ENCODE measurements at places on chromosomes 16 and 17.

GRCh38 chr17:77054936-77055335 lies 85.8 kb upstream of the SEC14L1 start:
- DNase-seq, result no peak

GRCh38 chr16:87054856-87055255 lies 262.3 kb downstream of the C16orf95 start:
- DNase-seq, result no peak

DNA sequence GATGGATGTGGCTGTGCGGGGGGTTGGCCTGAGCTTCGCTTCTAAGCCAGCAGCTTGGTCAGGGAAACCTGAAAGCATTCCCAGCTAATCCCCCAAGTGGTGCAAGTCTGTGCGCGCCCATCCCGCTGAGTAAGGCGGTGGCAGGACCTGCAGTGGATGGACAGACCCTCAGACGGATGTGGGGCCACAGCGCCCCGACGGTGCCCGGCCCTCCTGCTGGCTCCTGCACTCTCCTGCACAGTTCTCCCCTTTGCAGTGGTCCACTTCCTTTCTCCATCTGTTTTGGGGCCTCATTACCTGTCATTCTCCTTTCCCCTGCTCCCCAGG lies 2.3 kb downstream of the ATP2A1 start:
- no peak for DNase-seq

DNA sequence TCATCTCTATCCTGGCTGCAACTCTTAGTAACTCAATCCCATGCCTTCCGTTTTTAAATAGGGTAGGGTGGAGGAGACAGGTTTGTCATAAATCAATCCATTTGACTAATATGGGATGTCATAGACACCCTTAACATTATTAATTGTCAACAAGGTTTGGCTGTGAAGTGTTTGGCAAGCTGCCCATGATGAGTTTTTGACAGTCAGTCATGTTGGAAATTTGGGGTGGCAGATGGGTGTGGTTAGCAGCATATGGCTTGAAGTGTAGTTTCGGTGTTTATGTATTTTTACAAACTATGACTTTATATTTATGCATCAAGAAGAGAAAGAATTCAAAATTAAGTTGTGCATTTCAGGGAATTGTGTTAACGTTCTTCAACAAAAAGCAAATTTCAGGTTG lies 221.8 kb upstream of the CDH5 start:
- DNase-seq, result no peak

DNA sequence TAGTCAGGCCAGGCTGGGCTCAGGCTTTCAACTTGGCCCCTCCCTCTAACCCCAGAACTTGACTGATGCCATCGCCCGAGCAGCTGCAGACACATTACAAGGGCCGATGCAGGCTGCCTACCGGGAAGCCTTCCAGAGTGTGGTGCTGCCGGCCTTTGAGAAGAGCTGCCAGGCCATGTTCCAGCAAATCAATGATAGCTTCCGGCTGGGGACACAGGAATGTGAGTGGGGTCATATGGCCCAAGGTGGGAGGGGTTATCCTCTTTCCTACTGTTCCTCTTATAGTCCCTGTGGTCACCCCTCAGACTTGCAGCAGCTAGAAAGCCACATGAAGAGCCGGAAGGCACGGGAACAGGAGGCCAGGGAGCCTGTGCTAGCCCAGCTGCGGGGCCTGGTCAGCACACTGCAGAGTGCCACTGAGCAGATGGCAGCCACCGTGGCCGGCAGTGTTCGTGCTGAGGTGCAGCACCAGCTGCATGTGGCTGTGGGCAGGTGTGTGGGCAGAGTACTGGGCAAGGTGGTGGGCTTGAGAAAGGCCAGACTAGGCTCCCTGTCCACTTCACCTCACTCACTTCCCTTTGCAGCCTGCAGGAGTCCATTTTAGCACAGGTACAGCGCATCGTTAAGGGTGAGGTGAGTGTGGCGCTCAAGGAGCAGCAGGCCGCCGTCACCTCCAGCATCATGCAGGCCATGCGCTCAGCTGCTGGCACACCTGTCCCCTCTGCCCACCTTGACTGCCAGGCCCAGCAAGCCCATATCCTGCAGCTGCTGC lies 2.1 kb upstream of the NRN1L start:
- DNase-seq, result no peak

DNA sequence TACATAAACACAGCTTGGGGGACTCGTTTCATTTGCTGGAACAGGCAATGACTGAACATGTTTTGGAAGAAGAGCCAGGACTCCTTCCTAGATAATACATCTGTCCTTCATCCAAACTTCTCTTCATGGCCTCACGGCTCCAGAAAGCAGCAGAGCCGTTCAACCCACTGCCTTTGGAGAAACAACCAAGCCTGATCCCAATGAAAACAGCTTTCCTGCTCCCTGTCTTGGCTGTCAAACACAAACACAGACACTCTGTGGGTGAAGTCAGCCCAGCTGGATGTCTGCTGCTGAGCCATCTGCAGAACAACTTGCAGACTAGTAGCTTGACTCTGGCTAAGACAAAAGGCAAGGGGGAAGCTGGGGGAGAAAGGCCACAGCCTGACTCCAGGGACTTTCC lies 345.1 kb upstream of the PSMD7 start:
- DNase-seq, result no peak

GRCh38 chr16:78607465-78607864 lies 508.0 kb downstream of the WWOX start:
- no peak for DNase-seq

GRCh38 chr17:35918665-35919064 lies 11.9 kb downstream of the RDM1 start:
- DNase-seq, result no peak

DNA sequence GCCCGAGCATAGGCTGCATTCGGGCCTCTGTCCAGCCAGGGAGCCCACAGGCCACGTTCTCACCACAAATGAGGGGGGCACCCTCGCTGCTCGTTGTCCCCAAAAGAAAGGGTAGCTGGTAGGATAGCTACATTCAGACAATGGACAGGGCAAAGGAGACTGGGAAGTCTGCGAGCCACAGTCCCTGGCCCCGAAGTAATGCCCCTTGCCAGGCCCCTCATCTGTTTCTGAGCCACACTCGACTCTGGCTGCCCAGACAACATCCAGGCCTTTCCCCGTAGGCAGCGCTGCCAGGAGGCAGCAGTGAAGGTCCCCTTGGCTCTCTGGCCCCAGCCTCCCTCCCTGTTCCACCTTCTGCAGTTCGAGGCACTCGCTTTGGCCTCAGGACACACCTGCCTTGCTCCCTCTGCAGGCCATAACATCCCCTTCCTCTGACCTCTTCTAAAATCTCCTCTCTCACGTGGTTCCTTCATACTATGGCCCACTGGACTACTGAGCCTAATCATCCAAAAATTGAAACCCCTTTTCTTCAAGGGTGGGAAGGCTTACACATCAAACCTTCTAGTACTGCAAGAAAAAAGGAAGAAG lies 12.2 kb downstream of the AIPL1 start:
- DNase-seq, result no peak

- peak; percentile 87 for DNase-seq
Observed at GRCh38 chr17:36534840-36535668, at the start of the genes MYO19 and PIGW. TSS of gene MYO19 (minus strand) at chr17:36534868. CDS start at chr17:36532538, 2,330 bp downstream. TSS of gene PIGW (plus strand) at chr17:36534987. CDS start at chr17:36537102, 2,115 bp downstream.

GRCh38 chr17:28968914-28969295 lies 17.6 kb upstream of the PHF12 start:
- DNase-seq, result no peak

- no peak for DNase-seq
Observed at GRCh38 chr17:81391936-81392908, 3.0 kb upstream of the BAHCC1 start.

- no peak for DNase-seq
Observed at GRCh38 chr17:2385240-2386210, 15.3 kb downstream of the MNT start.

DNA sequence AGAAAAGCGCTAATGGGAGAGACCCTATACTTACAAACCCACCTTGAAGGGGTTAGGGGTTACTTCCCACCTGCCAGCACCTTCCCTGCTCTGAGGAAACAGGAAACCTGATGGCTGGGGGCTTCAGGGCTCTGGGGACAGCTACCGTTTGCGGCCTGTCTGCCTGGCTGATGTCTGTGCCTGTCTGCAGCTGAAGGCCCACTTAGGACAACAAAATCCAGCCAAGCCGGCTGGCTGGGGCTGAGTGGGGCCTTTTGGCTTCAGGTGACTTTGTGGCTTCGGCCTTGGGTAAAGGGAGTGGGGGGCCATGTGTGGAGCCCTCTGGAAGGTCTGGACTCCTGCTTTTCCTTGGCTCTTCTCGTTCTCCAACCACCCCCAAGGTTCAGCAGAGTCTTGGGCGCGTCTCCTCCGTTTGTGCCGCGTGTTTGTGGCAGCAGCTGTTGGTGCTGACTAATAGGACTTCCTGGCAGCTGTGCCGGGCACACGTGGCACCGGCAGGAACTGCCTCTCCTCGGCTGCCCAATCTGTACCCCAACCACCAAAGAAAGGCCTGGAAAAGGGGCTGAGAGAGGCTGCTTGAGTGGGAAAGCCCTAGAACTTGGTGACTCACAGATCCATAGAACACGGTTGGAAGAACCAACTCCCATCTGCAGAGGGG lies 186.7 kb downstream of the MSI2 start:
- DNase-seq, result peak; percentile 51

- DNase-seq, result no peak
Observed at GRCh38 chr17:71793518-71793917, 327.3 kb upstream of the SOX9 start.

- DNase-seq, result no peak
Observed at GRCh38 chr16:89143911-89144675, 27.5 kb upstream of the CDH15 start.

DNA sequence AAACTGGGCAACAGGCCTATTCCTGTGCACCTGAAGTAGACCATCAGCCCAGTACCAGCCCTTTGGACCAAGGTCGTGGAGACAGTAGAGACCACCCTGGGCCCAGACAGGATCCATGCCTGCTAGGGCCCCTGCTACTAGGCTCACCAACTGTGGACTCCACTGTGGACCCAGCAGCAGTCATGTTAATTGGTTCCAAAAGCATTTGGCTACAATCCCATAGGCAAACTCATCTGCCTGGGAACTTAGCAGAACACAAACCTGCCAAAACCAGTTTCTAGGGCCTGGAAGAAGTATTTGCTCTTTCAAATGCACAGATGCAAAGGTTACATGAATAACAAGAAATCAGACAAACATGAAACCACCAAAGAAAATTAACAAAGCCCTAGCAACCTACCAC lies 53.1 kb downstream of the ACSM2A start:
- DNase-seq, result no peak

DNA sequence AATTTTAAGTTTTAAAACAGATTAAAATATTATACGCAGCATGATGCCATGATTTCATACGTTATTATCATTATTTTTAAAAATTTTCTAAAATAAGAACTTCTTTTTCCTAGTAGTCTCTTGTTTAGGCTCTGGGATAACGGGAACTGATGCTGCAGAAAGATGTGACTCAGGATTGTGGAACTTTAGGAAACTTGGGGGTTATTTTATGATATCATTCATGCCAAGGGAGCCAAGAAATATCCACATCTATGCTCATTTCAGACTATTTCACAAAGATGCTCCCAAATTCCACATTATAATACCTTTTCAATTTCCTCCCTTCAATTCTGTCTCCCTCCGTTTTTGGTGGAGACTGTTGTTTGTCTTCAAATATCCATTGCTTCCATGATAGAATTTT lies 236.4 kb downstream of the HS3ST3A1 start:
- no peak for DNase-seq

DNA sequence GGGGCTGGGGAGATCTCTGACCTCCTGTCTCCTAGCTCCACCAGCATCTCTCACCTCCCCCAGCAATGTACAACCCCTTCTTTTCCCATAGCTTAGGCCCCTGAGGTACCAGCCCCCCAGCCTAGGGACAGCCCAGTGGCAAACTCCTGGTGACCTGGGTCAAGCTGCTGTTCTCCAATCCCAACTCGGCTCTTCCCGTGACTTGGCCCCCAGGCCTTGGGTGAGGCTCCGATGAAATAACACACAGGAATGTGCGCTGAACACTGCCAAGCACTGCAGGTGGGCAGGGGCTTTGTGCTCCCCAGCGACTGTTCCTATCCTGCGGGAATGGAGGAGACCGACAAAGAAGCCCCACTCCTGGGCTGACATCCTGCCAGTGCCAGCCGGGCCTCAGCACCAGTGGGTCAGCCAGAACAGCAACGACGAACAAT lies 63.7 kb upstream of the AMZ2 start:
- no peak for DNase-seq

DNA sequence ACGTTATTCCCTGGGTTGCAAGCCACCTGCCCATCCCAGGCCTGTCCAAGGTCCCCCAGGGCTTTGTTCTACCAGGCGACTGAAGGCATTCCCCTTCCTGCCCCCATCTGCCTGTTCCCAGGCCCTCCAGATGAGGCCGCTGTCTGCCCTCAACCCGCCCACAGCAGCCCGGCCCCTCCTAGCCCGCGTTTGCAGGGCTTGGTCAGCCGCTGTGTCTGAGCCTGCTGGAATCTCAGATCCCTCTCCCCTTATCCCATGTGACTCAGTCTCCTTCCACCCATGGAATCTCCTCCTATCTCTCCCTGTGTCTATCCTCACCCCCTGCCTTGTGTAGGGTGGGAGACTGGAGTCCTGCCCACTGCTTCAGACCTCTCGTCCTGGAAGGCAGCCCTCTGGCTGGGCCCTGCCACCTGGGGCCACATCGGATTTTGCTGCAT lies 186.0 kb upstream of the TNRC6C start:
- peak; percentile 71 for DNase-seq

DNA sequence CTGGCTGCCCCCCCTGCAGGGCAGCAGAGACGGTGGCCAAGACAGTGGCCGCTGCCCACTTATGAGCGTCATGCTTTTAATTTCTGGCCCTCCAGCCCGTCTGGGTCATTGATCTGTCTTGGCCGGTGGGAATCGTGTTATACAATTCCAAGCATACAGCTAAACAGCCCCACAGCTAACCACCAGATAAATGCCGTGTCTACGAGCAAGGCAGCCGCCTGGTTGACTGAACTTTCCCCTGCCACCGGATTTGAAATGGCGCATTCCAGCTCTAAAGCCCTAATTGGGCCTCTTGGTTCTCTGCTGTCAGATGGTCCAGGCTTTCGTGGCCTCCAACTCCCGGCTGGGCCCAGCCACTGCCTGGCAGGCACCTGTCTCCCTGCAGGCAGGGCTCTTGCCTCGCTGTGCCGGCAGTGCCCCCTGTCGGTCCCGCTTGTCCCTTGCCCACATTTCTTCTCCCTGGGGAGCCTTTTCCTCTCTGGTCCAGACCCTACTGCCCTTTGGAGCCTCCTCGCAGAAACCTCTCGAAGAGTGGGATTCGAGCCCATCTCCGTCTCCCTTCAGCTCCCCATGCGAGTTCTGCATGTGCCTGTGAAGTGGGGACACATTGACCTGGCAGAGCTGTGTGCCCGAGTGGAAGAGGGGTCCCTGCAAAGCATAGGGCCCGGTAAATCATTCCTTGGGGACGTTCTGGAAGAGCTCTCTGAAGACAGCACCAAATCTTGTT lies 1.8 kb upstream of the RBFOX3 start:
- peak; percentile 55 for DNase-seq

GRCh38 chr17:7018331-7018964 lies 4.4 kb upstream of the BCL6B start:
- no peak for DNase-seq

GRCh38 chr16:15642557-15643047 lies 352 bp downstream of the MARF1 start:
- DNase-seq, result peak; percentile 86

- DNase-seq, result peak; percentile 29
Observed at GRCh38 chr16:22161999-22162655, at the start of gene SDR42E2. TSS of gene SDR42E2 (plus strand) at chr16:22162506. CDS start at chr16:22165583, 3,077 bp downstream.

DNA sequence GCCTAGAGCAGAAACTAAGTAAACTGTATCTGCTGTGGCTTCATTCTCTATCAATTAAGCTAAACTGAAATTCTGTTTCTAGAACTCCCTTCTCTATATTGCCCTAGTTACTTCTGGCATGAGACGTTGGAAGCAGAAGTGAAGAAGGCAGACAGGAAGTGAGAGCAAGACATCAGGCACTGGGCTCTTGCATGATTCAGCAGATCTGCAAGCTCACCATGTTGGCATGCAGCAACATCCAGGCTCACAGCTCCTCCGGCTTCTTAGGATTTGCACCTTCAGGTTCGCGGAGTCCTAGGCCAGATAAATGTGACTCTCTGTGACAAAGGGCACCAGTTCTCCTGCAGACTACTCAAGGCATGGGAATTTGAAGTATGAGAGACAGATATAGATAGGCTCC lies 148.3 kb downstream of the CDH8 start:
- no peak for DNase-seq

All from activated CD4-positive, alpha-beta T cell treated with anti-CD3 and anti-CD28 coated beads, Interleukin-2, amount 10 ng/mL, durations not matched to agents 7 days and 5 days (primary cell).